ENCODE measurements at places on chromosomes 3 and 15. TPM values are rescaled to one million over a fixed set of nuclear protein-coding genes. Genes with fewer than 3 reads are reported as not detected.

Gene PIF1
- total RNA-seq = 43.9 TPM

Gene LSAMP
- total RNA-seq = not detected

Gene ZDHHC3
- 31.0 TPM for total RNA-seq

Gene NR2F2
- not detected for total RNA-seq

Gene CADPS
- not detected for total RNA-seq

Gene CAMK2N2
- total RNA-seq = not detected

Gene MAGI1
- not detected for total RNA-seq

Gene MUSTN1
- 0.57 TPM for total RNA-seq

Gene CLDN11
- not detected for total RNA-seq

Gene ANKUB1
- not detected for total RNA-seq

Gene ALDH1A3
- not detected for total RNA-seq

Gene SH2D7
- not detected for total RNA-seq

Gene GOLGA8O
- total RNA-seq = 0.69 TPM

Gene PLAAT1
- total RNA-seq = not detected

Gene ANKRD34C
- total RNA-seq = not detected

Gene CNTN3
- total RNA-seq = not detected

Gene FGF12
- not detected for total RNA-seq

Gene LIPH
- not detected for total RNA-seq

Gene SNUPN
- 33.1 TPM for total RNA-seq

Gene GCSAM
- total RNA-seq = 14.5 TPM

Gene KIF7
- 0.94 TPM for total RNA-seq

Gene PLSCR2
- total RNA-seq = not detected

Gene ANKRD63
- total RNA-seq = not detected

Gene COPS2
- 79.7 TPM for total RNA-seq

Gene SNX22
- total RNA-seq = 0.19 TPM

Gene SLC6A20
- total RNA-seq = not detected

Gene EPHA6
- total RNA-seq = not detected

Gene ATP1B3
- 119 TPM for total RNA-seq

Gene CDHR4
- total RNA-seq = not detected

Gene CCDC54
- total RNA-seq = not detected

Gene SV2B
- 0.07 TPM for total RNA-seq

Gene WDR53
- 15.8 TPM for total RNA-seq

Gene CATSPER2
- 4.5 TPM for total RNA-seq

Gene LCTL
- not detected for total RNA-seq

Gene CFAP20DC
- 2.7 TPM for total RNA-seq

Gene FLNB
- total RNA-seq = 47.7 TPM
